HTR-8/SVneo (cell line): ENCODE measurements at places on chromosomes 1 and 21.

DNA sequence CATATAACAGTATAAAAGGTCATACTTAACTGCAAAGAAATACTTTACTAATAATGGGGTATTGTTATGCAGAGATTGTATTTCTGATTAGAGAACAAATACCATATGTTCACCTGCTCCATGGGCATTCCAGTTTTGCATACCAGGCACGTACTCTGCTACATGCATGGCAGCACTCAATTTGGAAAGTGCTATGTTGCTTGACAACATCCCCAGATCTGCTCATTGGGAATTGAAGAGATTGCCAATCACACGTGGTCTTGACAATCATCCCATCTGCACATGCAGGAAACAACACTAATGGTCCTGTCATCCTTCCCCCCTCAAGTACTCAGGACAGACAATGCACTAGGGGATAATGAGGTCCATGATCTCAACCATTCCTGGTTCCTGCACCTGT lies 63.4 kb upstream of the PDE4B start:
- DNase-seq, result no peak

GRCh38 chr21:15272171-15272570 lies 207.4 kb upstream of the NRIP1 start:
- no peak for DNase-seq

DNA sequence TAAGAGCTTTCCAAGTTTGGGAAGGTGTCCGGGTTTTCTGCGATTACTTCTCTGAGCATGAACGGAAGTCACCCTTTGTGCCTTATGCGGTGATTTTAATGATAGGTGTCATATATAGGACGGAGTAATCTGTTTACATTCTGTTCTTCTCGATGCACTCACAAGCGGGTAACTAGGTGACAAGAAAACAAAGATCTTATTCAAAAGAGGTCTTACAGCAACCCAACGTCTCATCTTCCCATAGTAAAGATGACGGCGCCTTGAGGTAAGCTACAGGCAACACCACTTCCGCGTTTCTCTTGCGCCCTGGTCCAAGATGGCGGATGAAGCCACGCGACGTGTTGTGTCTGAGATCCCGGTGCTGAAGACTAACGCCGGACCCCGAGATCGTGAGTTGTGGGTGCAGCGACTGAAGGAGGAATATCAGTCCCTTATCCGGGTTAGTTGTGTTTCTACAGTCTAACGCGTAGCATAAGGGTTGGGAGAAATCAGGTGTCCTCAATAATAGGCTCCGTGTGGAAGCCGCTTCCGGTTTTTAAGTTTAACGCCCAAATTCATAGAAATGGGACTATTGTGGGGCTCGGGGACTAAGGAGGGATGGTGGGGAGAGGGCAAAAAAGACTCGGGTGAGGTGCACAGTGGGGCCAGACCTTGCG lies at the start of gene UFC1:
Gene UFC1 (plus strand): TSS at position 297 of the 656 bp plus-strand sequence. CDS start 20 bp downstream, at position 317.
- DNase-seq, result peak; percentile 74

DNA sequence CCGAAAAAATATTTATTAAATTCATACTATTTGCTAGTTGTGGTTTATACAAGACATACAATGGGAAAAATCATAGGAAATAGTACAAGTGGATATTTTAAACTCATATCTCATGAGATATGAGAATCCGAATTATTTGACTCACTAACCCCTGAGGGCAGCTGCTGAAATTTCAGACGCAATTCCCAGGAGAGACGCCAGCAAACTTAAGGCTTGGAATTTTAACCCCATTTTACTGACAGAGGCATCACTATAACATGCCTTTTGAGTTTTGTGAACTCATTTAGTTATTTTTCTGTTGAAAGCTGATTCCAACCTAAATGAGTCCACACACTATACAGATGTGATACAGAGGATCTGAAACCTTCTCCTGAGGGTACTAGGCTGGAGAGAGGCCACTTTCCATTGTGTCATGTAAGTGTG lies 5.9 kb upstream of the MROH9 start:
- DNase-seq, result no peak

DNA sequence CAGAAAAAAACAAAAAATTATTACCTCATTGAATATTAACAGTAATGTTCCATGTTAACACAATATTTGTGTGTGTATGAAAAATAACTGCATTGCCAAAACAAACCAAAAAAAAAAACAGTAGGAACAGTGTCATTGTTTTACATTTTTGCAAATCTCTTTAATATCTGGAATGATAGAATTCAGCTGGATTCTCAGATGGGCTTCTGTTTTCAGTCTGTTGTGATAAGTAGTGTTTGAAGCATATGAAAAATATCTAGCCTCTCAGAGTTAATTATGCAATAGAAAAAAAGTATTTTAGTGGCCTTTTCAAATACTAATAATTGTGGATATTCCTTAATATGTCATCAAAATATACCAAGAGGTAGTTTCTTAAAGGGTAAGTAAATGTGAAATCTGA lies 52.9 kb upstream of the RWDD3 start:
- no peak for DNase-seq

DNA sequence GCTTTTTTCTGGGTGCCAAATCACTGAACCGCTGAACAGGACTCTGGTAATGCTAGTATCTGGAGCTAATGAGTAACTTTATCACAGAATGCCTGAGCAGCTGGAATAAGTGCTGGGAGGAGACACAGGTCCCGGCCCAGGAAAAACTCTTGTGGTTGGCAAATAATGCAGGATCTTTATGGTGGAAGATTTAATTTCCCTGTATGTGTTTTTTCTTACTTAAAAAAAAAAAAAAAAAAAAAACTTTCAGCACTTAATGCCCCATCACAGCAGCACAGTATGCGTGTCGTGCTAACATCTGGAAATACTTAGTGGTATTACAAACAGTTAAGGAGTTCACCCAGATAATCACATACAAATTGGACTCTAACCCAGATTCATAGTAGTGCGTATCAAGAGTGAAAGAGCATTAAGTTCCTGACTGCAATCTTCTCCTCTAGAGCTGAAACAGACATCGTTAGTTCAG lies 220.7 kb downstream of the TOMM20 start:
- no peak for DNase-seq

- no peak for DNase-seq
Observed at GRCh38 chr1:55720261-55720660, 505.1 kb upstream of the USP24 start.

GRCh38 chr1:3111348-3112021 lies 42.5 kb downstream of the PRDM16 start:
- DNase-seq, result no peak

DNA sequence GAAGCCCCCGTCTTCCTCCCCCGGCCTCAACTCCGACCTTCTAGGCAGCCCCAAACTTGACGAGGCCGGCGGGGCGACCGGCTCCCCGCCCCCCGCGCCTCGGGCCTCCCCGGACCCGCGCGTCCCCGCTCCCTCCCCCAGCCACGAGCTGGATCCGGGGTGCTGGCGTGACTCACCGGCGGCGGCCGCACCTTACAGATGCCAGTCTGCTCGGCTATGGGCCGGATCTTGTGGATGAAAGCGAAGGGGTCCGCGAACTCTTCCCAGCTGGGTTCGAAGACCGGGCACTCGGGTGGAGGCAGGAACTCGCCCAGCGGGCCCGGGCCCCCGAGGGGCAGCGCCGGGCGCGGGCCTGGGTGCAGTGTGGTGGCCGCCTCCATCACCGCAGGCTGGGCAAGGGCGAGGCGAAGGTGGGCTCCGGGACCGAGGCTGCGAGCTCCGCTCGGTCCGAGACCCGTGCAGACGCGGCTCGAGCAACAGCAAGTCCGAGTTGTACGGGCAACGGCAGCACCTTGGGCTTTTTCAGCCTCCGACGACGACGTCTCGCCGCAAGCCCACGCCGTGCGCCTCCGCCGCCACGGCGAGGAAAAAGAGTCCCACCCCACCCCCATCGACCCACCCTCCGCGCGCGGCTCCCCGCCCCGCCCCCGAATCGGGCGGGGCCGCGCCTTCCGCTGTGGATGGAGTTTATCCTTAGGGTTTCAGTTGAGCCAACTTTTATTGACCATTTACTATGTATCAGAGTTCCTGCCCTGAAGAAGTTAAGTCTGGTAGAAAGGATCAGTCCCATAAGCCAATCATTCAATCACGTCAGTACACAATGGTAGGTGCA lies at the start of gene KDM5B:
Gene KDM5B (minus strand): TSS at position 496 of the 832 bp plus-strand sequence. CDS start 116 bp downstream, at position 380.
- peak; percentile 49 for DNase-seq

DNA sequence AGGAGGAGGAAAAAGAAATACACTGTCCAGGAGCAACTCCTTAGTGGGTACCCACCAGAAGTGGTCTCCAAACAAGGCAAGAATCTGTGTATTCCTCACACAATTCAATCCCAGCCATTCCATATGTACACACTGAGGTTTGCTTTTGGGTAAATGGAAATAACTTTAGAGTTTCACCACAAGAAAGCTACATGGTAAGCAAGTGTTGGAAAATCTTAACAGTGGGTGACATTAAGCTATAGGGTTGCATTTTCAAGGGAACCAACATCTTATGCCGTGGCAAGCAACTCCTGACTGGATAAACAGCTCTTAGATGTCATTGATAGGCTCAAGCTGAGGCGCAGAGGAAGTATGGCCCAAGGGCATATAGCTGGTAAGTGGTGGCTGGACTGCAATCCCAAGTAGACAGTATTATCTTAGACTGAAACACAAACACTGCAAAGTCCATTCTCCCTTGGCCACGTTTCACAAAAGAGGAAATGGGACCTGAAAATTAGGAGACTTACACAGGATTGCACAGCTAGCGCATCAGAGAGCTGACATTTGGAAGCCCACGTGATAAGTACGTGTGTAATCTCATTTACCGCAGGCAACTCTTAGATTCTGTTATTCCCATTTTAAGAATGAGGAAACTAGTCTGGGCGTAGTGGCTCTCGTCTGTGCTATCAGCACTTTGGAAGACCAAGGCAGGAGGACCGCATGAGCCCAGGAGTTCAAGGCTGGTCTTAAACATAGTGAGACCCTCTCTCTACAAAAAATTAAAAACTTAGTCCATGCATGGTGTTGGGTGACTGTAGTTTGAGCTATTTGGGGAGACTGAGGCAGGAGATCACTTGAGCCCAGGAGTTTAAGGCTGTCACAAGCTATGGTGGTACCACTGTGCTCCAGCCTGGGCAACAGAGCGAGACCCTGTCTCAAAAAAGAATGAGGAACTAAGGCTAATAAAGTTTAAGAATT lies 4.0 kb upstream of the BRWD1 start:
- no peak for DNase-seq

DNA sequence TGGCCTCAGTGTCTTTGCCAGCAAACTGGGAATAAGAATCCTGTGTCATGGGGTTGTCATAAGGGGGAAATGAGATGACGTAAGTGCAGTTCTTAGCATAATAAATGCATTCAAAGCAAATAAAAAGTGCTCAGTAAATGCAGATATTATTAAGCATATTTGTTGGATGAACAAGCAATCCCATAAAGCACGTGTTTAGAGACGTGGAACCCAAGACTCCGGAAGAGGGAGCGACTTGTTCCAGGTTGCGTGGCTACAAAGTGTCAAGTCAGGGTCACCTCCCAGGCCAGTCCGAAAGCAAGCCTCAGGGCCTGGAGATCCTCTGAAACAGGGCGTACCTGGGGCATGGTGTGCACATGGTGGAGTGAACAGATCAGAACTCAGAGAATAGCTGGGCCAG lies 58.0 kb upstream of the LAPTM5 start:
- no peak for DNase-seq

GRCh38 chr1:89149229-89149628 lies 23.3 kb upstream of the GBP2 start:
- DNase-seq, result no peak

GRCh38 chr1:161207173-161207572 lies 5.0 kb downstream of the NDUFS2 start:
- DNase-seq, result no peak

GRCh38 chr1:19398309-19398760 lies 86.2 kb downstream of the SLC66A1 start:
- DNase-seq, result peak; percentile 46

DNA sequence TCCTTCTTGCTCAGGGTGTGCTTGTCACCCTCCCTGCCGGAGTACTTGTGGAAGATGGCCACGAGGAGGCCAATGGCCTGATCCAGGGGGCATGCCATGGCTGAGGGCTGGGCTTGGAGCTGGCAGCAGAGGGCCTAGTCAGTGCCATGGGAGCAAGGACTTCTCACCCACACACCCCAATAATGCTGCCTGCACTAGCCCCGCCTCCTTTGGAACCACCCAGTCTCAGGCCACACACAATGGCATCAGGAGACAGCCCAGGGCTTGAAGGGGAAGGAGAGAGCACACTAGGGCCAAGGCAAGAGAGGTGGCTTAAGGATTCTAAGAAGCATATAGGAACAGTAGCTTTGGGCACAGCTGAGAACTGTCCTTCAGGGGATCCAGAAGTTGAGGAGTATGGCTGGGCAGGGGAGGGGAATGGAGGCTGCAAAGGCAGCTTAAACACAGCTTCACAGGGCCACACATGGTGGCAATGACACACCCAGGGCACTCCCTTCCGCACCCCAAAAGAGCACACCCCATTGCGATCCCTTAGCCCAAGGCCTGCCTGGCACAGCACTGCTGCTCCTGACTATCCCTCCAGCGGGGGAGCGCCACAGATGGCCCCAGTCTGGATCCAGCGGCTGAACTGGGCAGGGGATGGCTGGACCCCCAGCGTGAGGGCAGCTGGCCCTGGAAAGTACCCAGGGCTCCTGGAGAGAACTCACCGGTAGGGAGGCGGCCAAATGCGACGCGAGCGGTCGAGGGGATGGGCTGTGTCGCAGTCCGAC lies at the start of gene S100A6:
Gene S100A6 (minus strand): TSS at position 750 of the 770 bp plus-strand sequence. CDS start 652 bp downstream, at position 98.
- DNase-seq, result no peak
